SK-N-SH (cell line): ENCODE measurements at places on chromosomes 4 and X.

- no peak for DNase-seq
Observed at GRCh38 chr4:45987858-45988257, 136.0 kb downstream of the GABRG1 start.

DNA sequence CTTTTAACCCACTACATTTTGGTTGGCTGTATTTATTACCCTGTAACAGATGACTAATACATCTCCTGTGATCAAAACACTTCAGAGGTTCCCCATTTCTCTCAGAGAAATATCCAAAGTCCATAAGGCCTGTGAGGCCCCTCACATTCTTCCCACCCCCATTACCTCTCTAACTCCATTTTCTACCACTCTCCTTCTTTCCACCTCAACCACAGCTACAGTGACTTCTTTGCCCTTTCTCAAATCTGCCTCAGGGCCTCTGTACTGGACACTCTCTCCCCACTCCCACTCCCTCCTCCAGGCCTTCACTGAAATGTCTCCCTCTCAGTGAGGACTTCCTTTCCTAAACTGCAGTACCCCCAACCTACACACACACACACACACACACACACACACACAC lies 8.4 kb upstream of the TMEM144 start:
- DNase-seq, result no peak

DNA sequence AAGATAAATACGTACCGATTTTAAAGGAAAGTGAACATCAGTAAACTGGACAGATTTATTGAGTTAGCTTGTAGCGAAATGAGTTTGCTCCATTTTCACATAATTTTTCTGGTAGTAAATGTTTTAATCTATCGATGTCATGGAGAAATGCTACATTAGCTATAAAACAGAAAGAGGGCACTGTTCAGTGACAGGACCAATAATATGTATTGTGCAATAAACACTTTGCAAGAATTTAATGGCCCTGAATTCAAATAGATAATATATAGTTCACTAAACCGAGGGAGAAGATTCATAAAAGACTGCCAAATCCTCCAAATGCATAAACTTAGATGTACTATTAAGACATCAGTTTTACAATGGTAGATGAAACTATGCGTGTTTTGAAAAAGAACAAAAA lies 516.3 kb downstream of the ADGRL3 start:
- no peak for DNase-seq

- DNase-seq, result no peak
Observed at GRCh38 chrX:39337451-39337850, 536.2 kb downstream of the MID1IP1 start.

- no peak for DNase-seq
Observed at GRCh38 chrX:15680401-15680800, 15.8 kb upstream of the CLTRN start.
